Choroid plexus epithelial cell (primary cell): ENCODE measurements at places on chromosomes 12 and 14.

- no peak for DNase-seq
Measured at GRCh38 chr14:44463356-44464004, 43.6 kb downstream of the FSCB start.

DNA sequence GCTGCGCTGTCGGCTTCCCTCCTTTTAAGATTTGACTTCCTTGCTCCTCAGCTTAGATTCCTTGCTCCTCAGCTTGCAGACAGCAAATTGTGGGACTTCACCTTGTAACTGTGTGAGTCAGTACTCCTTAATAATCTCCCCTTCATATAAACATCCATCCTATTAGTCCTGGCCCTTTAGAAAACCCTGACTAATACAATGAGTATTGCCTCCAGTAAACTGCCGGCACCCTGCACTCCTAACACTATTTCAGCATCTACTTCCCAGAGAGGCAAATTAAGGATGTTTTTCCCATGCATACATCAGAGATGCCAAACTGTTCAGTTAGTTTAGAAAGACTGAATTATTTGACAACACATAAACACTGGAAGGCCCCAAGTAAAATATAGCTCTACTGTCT, 611.3 kb upstream of the TMEM132C start:
- DNase-seq, result peak; percentile 3

DNA sequence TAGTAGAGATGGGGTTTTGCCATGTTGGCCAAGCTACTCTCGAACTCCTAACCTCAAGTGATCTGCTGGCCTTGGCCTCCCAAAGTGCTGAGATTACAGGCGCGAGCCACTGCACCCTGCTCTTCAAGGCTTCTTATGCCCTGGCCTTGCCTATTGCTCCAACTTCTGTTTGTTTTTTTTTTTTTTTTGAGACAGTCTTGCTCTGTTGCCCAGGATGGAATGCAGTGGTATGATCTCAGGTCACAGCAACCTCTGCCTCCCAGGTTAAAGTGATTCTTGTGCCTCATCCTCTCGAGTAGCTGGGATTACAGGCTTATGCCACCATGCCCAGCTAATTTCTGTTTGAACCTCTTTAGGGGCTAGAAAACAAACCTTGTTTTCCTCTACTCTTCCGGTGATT, 6.0 kb upstream of the ABCD4 start:
- DNase-seq, result no peak

- no peak for DNase-seq
Measured at GRCh38 chr14:91135039-91135438, 21.2 kb downstream of the DGLUCY start.

GRCh38 chr12:52659395-52659794, 7.4 kb upstream of the KRT2 start:
- no peak for DNase-seq

DNA sequence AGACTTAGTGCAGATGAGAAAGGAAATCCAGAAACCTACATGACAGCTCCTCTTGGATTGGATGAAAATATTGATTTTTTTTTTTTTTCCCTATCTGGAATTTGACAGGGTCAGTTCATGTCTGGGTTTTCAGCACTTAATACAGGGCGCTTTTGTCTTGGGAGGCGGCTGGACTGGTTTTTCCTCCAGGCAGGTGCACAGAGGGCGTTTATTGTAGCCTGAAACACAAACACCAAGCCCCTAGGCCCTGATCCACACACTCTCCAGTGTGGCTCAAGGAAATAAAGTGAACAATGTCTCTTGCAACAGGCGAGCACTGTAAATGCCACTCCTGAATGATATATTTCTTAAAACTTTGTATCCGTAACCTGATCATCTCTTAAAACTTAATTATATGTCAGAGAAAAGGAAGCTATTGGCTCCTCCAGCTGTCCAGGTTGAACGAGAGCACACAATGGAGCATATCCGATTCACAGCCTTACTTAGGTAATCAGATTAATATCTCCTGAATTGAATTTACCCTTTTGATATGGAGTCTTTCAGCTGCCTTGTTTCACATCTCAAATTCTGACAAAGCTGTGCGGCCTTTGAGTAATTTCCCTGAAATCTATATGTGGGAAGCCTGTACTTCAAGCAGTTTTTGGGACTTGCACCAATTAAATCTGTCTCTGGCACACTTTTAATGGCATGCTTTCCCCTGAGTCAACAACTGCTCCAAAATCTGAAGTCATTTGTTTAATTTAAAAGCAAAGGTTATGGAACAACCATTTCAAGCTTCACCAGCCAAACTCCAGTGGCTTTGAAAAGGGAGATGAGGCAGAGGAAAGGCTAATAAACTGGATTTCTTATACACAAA, 485.7 kb downstream of the ZFP36L1 start:
- DNase-seq, result no peak

DNA sequence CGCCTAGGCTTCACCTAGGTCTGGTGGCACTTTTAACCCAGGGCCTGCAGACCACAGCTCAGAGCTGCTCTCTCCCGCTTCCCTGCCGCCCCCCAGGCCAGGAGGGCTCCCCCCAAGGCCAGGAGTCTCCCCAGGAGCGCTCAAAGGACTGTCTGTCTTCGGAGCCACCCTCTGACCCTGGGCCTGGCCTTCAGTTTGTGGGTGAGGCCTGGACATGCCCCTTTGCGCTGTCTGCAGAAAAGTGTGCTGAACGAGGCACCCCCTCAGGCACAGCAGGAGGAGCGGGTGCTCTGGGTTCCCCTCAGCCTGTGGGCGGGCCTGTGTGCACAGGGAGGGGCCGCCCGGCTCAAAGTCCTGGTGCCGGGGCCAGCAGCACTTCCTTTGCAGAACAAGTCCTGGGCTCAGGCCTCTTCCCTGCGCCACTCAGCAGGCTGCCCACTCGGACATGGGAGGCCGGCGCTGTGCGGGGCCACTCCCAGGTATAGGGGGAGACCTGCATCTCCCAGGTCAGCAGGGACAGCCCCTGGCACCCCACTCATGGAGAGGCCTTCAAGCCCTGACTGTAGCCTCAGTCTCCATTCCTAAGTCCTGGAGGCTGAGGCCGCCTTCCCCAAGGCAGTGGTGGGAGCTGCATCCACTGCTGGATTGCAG, 14.3 kb downstream of the DEGS2 start:
- DNase-seq, result no peak

GRCh38 chr12:110451263-110451662, 1.1 kb upstream of the ARPC3 start:
- no peak for DNase-seq

DNA sequence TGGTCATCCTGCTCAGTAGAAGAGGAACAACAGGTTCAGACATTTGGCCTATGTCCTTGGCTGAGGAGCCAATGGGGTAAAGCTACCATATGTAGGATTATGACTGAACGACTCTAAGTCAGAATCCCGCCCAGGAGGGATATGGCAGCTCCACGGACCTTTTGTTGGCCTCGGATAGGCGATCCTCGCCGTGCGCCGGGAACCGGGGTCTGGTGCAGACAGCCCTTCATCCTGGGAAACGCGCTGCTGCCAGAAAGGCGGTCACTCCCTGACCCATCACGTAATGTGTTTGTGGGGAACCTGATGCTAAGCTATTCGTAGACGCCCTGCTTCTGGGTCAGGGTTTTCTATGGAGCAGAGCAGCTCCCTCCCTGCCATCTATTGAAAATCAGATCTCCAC, 178.9 kb upstream of the ALG10B start:
- no peak for DNase-seq

- DNase-seq, result no peak
Measured at GRCh38 chr12:57227315-57228115, 2.0 kb upstream of the SHMT2 start.

GRCh38 chr12:19095331-19095730, 34.2 kb upstream of the PLEKHA5 start:
- DNase-seq, result no peak

DNA sequence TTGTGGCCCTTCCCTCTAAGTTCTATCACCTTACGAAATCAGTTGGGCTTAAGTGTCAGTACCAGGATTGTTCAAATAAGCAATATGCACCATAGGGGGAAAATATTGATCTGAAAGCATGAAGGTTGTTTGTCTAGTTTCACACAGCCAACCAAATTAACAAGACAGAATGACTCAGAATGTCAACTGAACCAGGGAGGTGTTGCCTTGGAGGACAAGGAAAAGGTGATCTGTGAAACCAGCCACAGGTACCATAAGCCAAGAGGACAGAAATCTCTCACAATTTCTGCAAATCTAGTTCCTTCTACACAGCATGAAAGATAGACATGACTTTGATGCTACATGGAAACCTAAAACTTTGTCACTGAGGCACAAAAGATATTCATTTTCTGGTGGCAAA, 297.9 kb downstream of the BCL11B start:
- DNase-seq, result no peak

- DNase-seq, result no peak
Measured at GRCh38 chr12:9745199-9745598, 12.3 kb upstream of the CLECL1 start.

DNA sequence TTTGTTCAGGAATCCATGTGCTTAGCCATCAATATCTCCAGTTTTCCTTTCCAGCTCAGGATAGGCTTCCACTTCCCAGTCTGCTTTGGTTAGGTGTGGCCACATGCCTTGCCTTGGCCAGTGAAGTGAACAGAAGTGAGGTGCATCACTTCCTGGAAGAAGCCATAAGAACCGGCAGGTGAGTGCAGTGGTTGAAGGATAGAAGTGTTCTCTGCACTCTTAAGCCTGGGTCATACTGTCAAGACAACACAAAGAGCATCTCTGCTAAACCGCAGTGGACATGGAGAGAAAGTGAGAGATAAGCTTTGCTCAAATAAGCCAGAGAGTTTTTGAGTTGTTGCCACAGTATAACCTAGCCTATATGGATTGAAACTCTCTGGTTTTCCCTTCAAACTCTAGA, 11.4 kb downstream of the GNG2 start:
- no peak for DNase-seq
